Right renal cortex interstitium (tissue), 3 donors: ENCODE measurements at places on chromosomes 5 and 9. TPM values are rescaled to one million over a fixed set of nuclear protein-coding genes. Genes with fewer than 3 reads are reported as not detected.

GRCh38 chr9:100445161-100445902, 18.4 kb downstream of the MSANTD3 start:
- DNase-seq = no peak

DNA sequence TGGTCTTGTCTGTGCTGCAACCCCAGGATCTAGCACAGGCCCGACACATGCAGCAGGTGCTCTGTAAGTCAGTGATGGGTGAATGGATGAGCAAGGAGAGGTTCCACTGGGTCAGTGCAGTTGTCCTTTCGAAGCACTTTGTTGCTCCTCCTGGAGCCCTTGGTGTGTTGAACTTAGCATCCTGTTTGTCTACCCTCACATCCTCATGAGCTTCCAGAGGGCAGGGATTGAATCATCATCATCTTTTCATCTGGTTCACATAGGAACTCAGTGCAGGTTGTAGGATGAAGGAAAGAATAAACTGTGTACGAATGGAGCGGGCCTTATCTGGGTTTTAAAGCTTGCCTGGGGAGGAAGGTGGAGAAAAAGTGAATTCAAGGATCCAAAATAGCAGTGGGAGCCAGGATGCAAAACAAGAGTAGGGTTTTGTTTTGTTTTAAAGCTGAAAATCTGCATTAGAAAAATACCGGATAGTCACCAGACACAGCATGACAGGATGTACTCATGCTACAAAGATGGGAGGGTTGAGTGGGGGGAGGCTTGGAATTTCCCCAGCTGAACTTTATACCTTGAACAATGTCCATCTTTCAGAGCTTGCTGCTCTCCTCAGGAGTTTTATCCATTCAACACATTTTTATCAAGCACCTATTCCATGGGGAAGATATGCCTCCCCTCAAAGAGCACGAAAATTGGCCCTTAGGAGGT, 55.8 kb downstream of the PTTG1 start:
- no peak for DNase-seq

- DNase-seq = no peak
Measured at GRCh38 chr9:134625361-134626068, 16.1 kb upstream of the COL5A1 start.

DNA sequence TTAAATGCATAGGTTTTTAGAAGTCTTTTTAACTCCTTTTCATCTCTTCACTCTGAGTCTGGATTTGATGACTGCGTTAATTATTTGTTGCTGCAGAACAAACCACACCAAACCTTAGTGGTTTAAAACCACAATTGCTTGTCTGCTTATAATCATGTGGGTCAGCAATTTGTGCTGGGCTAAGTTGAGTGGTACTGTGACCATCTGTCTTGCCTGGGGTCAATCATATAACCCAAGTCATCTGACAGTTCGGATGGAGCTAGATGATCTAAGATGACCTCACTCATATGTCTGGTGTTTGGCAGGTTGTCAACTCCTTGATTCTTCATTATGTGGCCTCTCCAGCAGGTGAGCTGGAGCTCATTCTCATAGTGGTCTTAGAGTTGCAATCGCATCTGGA, 219.1 kb upstream of the ELAVL2 start:
- DNase-seq = no peak

DNA sequence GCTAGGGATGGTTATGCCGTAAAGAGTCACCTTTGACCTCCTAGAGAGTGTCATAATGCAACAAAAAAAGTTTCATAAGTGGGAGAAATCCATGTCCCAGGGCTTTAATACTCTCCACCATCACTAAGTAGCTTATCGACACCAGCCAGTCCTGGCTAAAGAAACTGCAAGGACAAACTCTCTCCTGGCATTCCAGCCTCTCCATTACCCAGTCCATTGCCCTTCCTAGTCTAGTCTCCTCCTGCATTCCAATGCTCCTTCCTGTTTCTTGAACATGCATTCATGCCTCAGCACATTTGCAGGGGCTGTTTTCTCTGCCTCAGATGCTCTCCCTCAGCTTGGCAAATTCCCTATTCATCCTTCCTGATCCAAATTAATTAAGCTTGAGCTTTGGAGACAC, 364.1 kb downstream of the BRINP1 start:
- DNase-seq = no peak

DNA sequence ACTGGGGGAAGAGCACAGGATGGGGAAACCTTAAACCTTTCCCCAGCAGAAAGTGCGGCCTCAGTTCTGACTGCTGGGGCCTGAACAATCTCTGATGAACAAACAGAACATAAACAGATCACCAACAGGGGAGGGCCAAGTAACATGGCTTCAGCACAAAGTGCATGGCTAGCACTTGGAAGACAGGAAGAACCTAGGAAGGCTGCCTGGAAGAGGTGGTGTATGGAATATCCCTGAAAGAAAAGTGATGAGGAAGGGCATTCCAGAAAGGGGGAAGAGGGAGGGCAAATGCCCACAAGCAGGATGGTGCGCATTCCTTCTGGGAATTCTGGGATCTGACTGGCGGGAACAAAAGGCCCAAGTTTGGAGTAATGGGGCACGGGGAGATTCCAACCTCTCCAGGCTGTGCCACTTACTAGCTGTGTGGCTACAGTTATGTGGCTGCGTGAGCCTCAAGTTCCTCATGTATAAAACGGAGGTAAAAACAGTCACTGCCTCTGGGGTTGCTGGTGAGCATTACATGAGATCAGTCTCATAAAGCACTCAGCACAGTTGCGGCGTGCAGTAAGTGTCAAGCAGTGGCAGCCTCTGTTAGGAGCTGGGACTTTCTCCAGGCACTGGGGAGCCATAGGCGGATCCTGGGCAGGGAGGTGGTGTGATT, 1.6 kb downstream of the PDGFRB start:
- no peak for DNase-seq

- no peak for DNase-seq
Measured at GRCh38 chr5:154221371-154221896, 30.9 kb downstream of the GALNT10 start.

DNA sequence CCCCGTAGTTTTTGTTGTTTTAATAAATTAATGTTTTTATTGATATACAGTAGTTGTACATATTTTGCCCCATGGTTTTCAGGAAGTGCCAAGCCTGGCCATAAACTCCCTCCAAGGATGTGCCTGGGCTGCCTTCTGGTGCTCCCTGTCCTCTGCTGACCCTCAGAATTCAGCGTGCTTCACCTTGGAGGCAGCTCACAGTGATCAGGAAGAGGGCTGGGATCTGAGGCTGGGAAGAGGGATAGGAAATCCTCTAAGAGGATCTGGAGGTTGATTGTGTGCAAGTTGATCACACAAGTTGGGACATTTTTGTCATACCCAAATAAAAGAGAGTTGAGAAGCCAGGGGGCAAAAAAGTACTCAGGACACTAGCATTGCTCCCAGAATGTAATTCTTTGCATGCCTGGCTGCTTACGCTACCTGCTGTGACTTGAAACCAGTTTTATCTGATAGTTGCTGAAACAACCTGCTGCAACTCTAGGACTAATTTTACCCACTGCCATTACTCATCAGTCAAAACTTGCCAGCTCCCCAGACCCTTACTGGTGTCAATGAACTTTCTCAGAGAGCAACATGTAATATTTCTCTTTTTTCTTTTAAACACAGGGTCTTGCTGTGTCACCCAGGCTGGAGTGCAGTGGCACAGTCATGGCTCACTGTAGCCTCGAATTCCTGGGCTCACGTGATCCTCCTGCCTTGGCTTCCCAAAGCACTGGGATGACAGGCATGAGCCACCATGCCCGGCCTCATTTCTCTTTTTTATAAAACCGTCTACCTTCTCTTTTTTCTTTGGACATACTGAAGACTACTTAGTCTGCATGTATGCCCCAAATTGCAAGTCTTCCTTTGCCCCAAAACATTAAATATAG, 29.0 kb downstream of the PDE6A start:
- DNase-seq = no peak

DNA sequence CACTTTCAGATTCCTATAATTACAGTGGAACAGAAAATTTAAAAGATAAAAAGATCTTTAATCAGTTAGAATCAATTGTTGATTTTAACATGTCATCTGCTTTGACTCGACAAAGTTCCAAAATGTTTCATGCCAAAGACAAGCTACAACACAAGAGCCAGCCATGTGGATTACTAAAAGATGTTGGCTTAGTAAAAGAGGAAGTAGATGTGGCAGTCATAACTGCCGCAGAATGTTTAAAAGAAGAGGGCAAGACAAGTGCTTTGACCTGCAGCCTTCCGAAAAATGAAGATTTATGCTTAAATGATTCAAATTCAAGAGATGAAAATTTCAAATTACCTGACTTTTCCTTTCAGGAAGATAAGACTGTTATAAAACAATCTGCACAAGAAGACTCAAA, 29.5 kb downstream of the ZFYVE16 start:
- no peak for DNase-seq

- DNase-seq = no peak
Measured at GRCh38 chr5:2779459-2779858, 28.0 kb upstream of the IRX2 start.

DNA sequence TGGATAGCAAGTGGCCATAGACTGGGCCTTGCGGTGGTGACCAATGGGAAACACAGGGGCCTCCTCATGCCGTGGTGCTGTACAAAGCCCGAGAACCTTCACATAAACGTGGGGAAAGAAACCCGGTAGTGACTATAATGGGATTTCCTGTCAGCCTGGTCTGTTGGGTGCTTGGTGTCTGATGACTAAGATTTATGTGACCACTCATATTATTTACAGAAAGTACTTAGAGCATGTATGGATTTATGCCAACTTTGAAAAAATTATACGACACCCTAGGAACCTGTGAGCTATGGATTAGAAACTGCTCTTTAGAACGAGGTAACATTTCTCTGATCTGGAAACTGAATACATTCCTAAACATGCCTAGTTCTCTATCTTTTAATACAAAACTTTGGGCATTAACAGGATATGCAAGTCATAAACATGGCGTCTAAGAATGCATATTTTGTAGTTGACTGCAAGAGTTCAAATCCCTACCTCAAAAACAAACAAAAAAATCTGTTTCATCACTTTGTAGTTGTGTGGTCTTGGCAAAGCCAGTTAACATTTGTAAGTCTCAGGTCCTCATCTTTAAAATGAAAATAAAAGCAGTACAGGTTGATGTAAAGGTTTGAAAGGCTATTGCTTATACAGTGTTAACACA, 85.4 kb downstream of the TMEM167A start:
- no peak for DNase-seq

DNA sequence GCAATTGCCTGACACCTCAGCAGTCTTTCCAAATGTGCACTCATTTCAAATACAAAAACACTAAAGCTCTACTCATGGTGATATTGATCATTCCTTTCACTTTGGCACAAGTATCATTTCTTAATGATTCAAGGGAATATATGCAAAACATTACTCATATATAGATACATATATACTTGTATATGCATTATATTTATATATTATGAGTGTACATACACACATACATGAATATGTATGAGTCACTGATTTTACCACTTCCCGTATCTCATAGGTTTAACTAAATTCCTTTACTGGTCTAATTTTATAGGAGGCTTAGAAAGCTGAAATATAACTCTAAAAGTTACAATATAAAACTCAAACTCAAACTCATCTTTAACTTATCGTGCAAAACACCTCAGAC, 156.5 kb downstream of the CDH9 start:
- DNase-seq = no peak

DNA sequence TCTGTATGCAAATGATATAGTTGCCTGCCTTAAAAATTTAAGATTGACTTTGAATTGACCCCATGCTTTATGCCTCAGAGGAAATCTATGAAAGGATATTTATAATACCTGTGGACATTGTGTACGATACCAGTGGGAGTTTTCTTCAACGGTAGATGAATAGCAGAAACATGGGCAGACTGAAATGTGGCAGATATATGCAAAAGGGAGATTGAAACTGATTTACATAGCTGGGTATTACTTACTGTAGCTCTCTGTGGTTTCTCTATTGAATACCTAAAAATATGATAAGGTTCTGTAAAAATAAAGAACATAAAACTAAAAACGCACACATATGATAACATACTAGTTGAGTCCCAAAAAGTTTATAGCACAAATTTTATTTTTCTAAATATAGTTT, 345.2 kb upstream of the PCSK5 start:
- no peak for DNase-seq

GRCh38 chr5:146026307-146027010, 78.9 kb downstream of the PLAC8L1 start:
- DNase-seq = no peak

DNA sequence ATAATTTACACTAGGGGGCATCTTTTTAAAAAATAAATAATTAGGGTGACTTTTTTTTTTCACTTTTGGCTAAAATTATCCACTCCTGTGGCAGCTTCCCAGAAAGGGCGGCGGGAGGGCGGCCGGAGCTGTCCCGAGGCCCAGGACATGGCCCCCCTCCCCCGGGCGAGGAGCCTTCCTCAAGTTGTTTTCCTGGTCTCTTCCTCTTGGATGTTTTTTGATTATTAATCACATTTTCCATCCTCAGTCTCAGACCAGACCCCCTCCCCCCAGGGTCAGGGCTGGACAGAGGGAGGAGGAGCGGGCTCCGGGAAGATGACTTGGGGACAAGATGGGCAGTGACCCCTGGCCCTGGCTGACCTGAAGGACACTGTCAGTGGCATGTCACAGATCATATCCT, 4.7 kb upstream of the CNTFR start:
- DNase-seq = no peak

GRCh38 chr5:54825005-54825404, 160.4 kb downstream of the ESM1 start:
- no peak for DNase-seq

- DNase-seq = no peak
Measured at GRCh38 chr5:63164838-63165535, 586.4 kb downstream of the LRRC70 start.

- no peak for DNase-seq
Measured at GRCh38 chr5:2805080-2805479, 53.6 kb upstream of the IRX2 start.

DNA sequence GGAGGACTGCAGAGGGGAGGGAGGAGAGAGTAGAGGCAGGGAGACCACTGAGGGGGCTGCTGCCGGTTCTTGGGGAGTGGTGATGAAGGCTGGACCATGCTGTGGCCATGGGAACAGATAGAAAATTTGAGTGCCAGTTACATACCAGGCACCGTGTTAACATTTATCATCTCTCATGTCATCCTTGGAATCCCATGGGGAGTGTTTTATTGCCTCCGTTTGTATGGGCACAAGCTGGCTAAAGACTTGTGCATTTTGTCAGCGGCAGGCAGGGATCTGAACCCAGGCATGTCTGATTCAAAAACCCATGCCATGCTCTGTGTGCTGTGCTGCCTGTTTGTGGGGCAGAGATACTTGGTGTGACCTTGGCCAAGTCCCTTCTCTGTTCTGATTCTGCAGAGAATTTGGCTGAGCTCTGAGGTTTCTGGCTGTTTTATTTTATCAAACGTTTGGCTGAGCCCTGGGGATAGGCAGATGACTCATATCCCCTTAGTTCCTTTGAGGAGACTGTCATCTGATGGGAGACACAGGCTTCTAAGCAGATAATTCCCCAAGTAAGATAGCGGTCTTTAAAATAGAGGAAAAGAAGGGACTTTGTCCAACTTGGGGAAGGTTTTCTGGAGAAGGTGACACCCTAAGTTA, 22.2 kb downstream of the COL27A1 start:
- no peak for DNase-seq

- no peak for DNase-seq
Measured at GRCh38 chr9:126309427-126310189, 17.0 kb upstream of the MVB12B start.

The MAPK9 gene
- polyA plus RNA-seq = 41.5 TPM

The TMED9 gene
- polyA plus RNA-seq = 150 TPM

The KIF4B gene
- 0.33 TPM for polyA plus RNA-seq

The BSPRY gene
- 7.3 TPM for polyA plus RNA-seq

The OR13C5 gene
- not detected for polyA plus RNA-seq

The CARD9 gene
- polyA plus RNA-seq = 1.7 TPM

The CACNA1B gene
- polyA plus RNA-seq = 0.17 TPM

The IFNA13 gene
- polyA plus RNA-seq = not detected
